GM06990 (cell line): ENCODE measurements at places on chromosomes 12 and 14.
A peak's percentile ranks its signal among the peaks of the same experiment; 100 is the strongest.

GRCh38 chr14:95756127-95756526 is 42.2 kb upstream of the TCL1A start:
- no peak for DNase-seq

DNA sequence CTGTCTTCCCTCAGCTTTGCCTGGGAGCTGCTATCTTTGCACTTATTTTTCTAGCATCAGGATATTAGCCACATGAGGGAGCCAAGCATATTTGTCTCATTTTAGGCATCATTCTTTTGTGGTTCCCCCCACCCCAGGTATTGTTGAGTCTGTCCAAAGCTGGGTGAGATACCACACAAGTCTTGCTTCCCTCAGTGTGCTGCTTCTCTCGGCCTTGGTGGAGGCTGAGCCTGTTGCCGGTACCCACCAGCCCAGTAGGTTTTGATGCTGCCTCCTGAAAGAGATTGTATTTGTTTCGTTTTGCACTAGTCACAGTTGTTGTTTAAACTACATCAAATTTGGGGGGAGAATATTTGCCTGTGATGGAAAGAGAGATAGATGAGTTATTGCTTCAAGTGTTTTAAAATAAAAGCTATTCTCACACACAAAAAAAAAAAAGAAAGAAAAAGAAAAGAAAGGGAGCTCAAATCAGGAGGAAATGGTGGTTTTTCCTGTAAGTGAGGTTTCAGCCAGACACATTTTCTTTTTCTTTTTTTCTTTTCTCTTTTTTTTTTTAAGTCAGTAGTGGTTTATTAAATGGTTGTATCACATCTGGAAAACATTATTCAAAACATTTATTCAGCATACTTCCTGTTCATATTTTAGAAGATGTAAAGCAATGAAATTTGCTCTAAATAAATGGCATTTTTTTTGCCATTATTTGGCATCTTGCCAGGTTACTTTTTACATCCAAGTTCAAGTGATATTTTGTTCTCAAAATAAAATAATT is 58.5 kb downstream of the SLC4A8 start:
- no peak for DNase-seq

- peak; percentile 20 for DNase-seq
Observed at GRCh38 chr12:26461776-26462175, 266.4 kb downstream of the SSPN start.

DNA sequence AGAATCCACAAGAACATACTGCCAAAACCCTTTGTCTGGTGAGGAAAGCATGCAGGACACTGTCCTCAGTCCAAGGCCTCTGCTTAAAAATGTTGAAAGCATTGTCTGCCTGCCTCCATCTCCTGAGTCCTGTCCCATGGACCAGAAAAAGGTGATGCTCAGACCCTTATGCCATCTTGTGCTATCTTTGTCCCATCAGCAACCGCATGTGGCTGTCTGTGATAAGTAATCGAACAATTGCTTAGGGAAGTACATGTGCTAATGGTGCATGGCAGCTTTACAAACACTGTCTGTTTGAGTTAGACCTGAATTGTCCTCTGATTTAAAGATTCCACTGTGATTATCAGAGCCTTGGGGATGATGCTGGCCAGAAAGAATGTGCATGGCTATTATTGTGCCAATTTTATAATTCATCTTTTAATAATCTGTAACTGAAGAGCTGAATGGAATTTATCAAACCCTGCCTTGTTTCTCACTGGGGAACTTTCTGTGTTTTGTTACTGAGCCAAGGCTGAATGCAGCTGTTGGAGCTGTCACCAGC is 177.5 kb downstream of the DACT1 start:
- DNase-seq: no peak

GRCh38 chr14:31229638-31230572 is 22.3 kb upstream of the HECTD1 start:
- no peak for DNase-seq

GRCh38 chr14:51328064-51328771 is 88.2 kb downstream of the TMX1 start:
- DNase-seq: no peak
